ENCODE measurements at places on chromosomes 6 and 20.

- no peak for DNase-seq
These were observed 21.3 kb downstream of the GRM1 start for GRCh38 chr6:146050168-146050567.

- no peak for DNase-seq
These were observed 152.8 kb upstream of the RIPOR2 start for GRCh38 chr6:25088513-25088912.

DNA sequence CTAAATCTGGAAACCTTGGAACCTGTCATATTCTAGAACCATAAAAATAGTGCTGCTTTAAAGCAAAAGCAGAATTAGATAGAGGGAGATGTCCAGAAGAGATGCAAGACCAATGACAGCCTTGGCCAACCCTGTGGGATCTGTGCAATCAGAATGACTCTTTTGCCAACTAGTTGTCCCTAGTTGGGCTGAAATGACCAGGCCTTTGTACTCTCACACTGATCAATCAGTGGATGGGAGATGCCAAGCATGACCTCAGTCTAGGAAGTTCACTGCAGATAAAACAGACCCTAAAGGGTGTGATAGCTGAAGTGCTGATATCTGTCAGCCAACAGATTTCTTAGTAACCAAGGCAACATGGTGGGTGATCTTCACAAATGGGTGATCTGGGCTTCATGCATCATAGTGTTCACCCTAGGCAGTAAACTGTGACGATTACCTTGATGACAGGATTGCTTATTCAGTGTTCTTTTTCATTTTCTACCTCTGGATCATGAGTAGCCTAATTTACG, 52.1 kb downstream of the BCKDHB start:
- no peak for DNase-seq

- no peak for DNase-seq
These were observed 265.3 kb downstream of the UST start for GRCh38 chr6:149012040-149012545.

DNA sequence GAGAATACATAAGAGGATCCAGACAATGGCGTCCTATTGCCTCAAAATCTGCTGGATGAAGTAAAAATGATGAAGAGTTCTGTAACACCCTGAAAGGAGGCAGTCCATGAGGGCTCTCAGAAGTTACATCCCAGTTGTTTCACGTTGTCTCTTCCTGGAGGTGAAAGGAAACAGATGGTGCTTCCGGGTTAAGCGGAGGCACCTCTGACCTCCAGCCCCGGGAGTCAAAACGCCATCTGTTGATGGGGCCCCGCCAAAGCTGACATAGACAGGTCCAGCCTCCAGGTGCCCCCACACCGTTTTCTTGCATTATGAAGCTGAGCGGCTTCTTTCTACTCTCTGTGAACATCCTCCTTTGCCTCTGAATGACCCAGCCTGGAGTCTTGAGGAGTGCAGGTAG, 9.5 kb downstream of the SEMG2 start:
- no peak for DNase-seq

GRCh38 chr6:32107406-32107805, 1.7 kb downstream of the TNXB start:
- DNase-seq = no peak

All from CD4-positive, alpha-beta T cell treated with Interleukin-21 for 1 hour (primary cell).